ENCODE measurements at places on chromosomes 3 and 15.
A peak's percentile ranks its signal among the peaks of the same experiment; 100 is the strongest.

GRCh38 chr3:184059424-184059823 lies 6.6 kb downstream of the HTR3C start:
- DNase-seq = no peak

DNA sequence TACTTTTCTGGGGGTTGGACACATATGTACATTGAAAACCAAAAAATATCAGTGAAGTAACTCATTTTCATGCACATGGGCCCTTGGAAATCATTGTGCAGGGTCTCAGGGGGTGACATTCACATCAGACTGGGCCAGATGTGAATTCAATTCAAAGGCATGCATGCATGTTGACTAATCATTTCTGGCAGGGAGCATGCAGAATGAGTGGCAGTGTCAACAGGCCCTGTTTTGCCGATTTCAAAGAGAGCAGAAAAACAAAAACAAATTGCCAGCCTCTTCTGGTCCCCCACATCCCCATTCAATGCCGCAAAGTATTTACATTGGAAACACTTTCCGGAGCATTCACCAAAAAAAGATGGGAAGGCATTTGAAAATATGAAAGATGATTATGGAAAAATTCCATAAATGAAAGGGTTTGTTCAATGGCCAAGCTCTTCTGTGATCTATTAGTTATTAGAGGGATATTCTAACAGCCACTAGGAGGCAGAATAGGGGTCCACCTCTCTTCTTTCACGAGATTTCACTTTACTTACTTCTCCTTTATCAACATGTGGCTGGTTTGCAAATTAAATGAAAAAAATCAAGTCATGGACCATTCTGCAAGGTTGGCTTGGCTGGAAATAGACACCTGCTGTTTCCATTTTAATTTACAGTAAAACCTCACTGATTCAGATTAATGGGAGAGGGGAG lies 119.9 kb upstream of the FEZF2 start:
- DNase-seq = no peak

- no peak for DNase-seq
Measured at GRCh38 chr15:58513008-58513407, 81.2 kb downstream of the LIPC start.

DNA sequence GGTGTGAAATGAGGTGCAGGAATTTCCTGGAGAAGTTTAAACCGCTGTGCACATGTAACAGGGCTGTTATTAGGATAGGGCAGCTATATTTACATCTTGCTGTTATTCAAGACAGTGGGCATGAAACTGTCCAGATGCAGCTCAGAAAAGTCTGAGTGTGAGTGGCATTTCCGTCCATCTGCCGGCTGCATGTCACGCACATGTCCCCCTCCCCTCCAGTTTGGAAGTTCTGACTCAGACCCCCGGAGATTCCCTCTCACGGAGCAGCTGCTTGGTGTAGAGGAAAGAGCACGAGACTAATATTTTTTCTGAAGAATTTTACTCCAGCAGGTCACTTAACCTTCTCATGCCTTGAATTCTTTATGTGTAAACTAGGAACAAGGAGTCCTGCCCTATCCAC lies 69.8 kb downstream of the FEM1B start:
- no peak for DNase-seq

DNA sequence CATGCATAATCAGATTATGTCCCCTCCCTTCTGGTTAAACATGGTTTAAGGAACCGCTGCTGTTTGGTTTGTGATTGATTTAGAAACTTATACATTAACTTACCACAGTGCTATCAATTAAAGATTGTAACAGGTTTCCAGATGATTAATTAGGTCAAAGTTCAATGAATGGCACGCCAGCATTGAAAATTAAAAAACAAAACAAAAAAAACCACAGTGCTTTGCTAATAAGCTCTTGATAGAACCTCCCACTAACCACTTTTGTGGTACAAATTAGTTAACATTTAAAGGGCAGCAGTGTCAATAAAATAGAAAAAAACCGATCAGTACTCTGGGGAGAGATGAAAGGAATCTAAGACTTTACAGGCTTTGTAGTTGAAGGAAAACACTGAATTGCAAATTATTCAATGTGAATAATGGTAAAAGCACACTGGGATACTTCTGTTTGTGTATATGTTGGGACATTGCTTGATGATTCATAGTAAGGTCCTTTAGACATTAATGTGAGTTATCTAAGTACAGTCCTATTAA lies 7.6 kb upstream of the C3orf38 start:
- DNase-seq = no peak

- DNase-seq = no peak
Measured at GRCh38 chr3:66012711-66013110, 26.0 kb downstream of the MAGI1 start.

DNA sequence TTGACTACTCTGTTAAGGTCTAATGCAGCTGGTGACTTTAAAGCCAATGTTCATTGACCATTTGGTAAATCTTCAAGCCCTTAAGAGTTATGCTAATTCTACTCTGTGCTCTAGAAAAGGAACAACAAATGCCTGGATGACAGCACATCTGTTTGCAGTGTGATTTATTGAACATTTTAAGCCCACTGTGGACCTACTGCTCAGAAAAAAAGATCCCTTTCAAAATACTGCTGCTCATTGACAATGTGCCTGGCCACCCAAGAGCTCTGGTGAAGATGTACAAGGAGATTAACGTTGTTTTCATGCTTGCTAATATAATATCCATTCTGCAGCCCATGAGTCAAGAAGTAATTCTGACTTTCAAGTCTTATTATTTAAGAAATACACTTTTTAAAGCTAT lies 110.8 kb downstream of the TBC1D5 start:
- DNase-seq = no peak

DNA sequence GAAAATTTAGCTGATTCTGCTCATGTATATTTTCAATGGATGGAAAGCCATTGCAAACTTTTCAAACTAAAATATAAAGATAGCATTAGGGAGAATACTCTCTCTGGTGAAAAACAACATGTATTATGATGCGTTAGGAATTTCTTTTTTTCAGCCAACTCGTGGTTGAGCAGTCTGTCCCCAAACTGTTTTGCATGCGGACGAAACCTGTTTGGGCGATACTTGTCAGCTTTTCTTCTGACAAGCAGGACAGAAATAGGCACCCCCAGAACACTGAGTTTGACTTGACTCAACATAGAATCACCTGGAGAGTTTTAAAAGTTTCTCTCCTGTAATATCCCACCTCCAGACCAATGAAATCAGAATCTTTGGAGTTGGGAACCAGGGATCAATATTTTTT lies 417.5 kb upstream of the TPRG1 start:
- no peak for DNase-seq

- no peak for DNase-seq
Measured at GRCh38 chr3:60758171-60758570, 493.1 kb downstream of the FHIT start.

DNA sequence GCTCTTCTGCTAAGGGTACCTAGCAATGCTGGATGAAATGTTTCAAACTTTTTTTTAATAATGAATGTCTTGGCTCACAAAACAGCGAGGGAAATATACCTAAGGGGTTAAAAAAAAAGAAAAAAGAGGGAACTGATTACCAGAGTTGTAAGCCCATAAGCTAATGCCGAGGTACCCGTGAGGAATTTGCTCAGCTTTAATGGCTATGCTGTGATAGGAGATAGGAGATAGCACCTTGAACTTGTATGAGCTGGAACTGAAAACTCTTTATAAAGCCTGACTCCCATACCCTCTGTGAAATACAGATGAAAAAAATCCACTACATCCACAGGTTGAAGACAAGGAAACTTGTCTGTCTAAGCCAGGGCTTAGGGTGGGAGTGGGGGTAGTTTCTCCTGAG lies 13.9 kb downstream of the GRAMD1C start:
- DNase-seq = no peak

DNA sequence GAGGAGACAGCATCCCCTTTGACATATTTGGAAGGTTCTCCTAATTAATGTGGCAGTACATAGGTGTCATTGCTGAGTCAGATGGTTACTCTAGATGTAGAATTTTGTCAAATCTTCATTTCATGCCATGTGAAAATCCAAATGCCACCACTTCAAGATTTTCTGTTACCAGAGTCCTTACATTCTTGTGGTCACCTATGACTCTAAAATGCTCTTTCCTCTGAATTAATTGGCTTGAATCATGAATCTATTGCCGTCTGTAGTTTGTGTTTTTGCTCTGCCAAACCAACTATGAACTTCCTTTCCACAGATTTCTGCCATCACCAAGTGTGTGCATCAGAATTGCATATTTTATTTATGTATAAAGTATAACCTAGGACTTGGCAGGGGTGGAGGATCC lies 269.4 kb upstream of the ZPLD1 start:
- no peak for DNase-seq

GRCh38 chr3:19898721-19899120 lies 35.3 kb downstream of the EFHB start:
- DNase-seq = no peak

GRCh38 chr3:180239939-180240338 lies 203.2 kb upstream of the PEX5L start:
- DNase-seq = no peak

- no peak for DNase-seq
Measured at GRCh38 chr15:68644083-68644904, 65.5 kb downstream of the CORO2B start.

GRCh38 chr3:75254685-75255084 lies 409.4 kb upstream of the FRG2C start:
- no peak for DNase-seq

GRCh38 chr15:77540312-77541060 lies 92.2 kb downstream of the LINGO1 start:
- DNase-seq = no peak

GRCh38 chr15:50113992-50114780 lies 4.8 kb downstream of the ATP8B4 start:
- no peak for DNase-seq

DNA sequence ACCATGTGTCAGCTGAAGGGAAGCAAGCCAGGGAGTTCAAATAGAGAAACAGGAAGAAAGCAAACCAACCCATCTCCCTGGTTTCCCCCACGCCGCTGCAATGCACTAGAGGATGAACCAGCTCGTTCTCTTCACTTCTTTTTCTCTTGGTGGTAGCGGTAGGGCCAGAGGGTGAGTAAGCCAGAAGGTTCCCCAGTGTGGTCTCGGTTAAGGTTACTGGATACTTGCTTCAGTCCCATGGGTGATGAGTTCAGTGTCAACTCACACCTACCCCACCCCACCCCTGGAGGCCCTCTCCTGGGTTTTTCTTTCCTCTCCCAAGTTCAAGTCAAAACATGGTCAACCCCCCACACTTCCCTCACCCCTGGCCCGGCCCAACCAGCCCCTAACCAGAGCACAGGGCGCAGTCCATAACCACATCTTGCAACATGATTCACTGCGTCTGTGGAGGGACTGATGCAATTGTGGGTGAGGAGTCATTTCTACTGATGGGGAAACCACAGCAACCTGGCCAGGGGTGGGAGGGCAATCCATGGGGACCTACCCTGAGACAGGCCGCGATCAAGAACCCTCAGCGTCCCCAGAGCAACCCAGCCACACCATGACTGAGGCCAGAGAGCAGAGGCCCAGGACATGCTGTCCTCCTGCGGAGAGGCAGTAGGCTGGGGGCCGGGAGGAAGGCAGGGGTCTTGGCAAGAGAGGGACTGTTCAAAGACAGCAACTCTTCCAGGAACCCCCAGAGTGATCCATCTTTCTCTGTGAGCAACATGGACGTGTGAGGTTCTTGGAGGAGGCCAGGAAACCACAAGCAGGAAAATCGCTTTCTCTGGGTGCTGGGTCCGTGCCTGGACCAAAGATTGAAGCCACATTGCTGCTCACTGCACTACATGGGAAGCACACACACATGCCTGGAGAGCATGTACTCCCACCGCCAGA lies 276.6 kb downstream of the UACA start:
- DNase-seq = peak; percentile 60

GRCh38 chr3:124700880-124701684 lies 29.2 kb upstream of the UMPS start:
- no peak for DNase-seq

- DNase-seq = no peak
Measured at GRCh38 chr3:100183608-100184125, 69.4 kb upstream of the FILIP1L start.

DNA sequence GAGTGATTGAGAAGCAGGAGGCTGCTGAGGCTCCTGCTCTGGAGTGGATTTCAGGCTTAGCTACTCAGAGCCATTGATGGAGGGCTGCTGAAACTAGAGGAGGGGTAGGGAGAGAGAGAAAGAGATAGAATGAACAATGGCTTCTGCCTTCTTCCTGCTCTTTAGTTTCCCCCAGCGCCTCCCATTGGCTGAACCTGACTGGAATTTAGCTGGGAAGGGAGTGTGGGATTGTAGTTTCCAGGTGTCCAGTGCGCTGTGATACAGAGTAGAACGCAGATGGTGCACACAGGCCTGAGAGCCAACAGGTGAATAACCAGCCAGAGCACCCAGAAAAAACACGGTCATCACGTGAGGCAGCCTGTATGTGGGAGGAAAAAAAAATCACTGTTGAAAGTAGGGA lies 140.1 kb downstream of the IL20RB start:
- no peak for DNase-seq

DNA sequence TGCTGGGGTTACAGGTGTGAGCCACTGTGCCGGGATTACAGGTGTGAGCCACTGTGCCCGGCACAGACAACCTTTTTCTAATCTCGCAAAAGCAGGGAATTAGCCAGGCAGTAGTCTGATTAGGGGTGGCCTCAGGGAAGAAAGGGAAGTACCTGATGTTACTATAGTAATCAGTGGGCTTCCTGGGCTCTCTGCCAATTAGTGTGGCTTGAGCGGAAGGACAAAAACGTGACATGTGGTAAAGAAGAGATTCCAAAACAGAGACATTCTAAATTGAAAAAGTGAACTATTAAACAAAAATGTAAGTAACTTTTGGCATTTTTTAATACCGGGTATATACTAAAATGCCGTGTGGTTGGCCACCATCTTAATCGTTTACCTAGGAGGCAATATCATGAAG lies 48.1 kb downstream of the CFAP20DC start:
- DNase-seq = no peak

GRCh38 chr3:42061713-42062380 lies 29.3 kb upstream of the TRAK1 start:
- no peak for DNase-seq

DNA sequence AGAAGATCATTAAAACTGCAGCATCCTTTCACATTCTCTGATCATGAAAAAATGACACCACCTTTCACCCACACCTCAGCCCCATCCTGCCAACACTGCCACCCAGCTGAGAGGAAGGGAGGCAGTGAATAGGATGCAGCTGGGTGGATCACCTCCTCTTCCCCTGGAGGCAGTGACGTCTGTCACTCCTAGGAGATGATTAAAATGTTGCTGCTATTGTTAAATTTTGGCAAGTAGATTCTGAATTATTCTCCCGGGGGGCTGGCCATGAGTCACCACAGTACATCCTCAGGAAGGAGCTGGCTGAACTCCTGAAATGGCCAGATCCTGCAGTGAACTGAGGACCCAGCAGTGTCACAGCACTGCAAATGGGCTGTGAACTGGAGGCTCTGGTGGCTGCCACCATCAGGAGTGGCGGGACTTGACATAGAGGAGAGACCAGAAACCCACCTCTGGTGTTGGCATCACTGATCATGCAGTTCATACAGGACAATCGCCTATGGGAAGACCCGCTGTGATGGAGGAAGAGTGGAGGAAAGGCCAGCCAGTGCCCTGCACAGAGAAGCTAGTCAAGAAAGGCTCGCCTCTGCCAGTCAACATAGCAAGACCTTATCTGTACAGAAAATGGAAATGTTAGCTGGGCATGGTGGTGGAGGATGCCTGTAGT lies 199.1 kb downstream of the FAM43A start:
- DNase-seq = no peak

- no peak for DNase-seq
Measured at GRCh38 chr3:67640023-67640660, 14.3 kb downstream of the SUCLG2 start.

- no peak for DNase-seq
Measured at GRCh38 chr3:31488475-31489017, 44.2 kb upstream of the STT3B start.
